ENCODE measurements at places on chromosomes 5 and 9.

DNA sequence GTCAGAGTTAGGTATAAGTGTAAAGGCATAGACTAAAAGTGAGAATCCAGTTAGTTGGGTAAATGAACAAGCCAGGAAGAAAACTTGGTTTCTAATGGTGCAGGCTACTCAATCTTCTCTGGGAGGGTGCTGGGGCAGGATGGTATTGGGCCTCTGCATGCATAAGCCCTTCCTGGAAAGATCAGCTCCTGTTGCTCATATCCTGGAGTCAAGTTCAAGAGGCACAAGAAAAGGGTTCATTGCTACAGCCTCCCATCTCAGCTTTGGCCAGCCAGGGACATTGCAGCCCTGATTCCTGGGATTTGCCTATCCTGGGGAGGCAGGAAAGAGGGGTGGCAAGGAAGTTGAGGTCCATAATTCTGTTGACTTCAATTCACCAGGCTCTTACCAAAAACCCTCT, 40.7 kb upstream of the ATP6V1G1 start:
- DNase-seq = peak; percentile 11

GRCh38 chr9:71665247-71665646, 103.1 kb downstream of the CEMIP2 start:
- DNase-seq = peak; percentile 23

DNA sequence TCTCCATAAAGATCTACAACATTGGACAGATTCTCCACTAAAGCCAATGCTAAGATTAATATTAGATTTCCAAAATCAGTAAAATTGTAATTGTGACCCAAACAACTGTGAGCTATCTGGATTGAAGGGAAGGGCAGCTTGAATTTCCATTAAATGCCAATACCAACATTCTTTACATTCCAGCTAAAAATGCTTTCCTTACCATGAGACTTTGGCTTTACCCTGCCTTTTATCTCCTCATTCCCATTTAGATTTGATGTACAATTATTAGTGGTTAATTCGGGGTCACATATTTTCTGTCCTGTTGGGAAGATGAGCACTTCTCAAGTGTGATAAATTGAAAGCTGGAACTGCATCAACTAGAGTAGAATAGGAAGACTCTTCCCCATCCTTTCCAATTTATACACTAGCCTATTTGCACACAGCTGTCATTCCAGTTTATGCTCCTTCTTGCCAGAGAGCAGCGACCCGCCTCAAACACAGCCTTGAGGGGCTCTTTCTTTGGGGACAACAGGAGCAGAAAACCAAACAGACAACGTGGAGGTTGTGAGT, 33.1 kb upstream of the MYOT start:
- DNase-seq = no peak

GRCh38 chr5:73135429-73136054, 15.2 kb downstream of the TMEM171 start:
- peak; percentile 48 for DNase-seq

DNA sequence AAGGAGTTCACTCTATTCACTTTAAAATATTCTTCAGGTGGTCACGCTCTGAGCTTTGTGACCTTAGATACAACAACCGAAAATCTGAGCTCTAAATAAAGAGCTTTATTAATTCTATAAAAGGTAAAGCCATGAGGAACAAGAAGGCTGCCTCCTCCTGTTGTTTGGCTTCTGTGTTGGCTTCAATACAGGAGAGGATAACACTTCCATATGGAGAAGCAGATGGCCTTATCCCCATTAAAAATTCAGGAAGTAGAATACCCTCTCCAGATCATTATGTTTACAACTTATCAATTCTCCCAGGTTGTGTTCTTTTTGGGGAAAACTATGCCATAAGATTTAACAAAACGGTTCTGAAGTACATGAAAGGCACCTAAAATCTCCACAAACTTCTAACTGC, 128.4 kb downstream of the TTC39B start:
- DNase-seq = no peak

- no peak for DNase-seq
Observed at GRCh38 chr5:10685115-10685521, 75.9 kb downstream of the DAP start.

GRCh38 chr9:77949751-77950436, 81.7 kb downstream of the GNAQ start:
- no peak for DNase-seq

DNA sequence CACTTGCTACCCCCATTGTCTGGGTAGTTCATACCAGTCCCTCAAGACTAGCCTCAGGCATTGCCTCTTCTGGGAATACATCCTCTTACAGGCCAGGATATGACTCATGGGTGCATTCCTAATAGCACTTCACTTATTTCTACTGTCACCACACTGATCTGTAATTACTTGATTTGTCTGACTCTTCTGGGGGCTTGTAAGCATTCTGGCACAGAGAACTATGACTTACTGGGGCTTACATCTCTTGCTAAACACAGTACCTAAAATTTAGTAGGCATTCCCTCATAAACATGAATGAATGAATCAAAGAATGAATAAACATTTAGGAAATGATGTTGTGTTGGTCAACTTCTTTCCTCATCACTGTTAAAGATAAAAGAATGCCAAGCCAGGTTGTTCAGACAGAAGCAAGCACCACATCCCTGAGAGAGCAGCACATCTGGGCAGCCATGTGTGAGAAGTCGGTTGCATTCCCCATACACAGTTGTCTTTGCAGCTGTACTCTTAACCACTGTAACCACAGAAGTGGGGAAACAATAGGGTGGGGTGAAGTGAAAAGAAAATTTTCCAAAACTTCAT, 27.6 kb downstream of the IL7R start:
- DNase-seq = peak; percentile 59

DNA sequence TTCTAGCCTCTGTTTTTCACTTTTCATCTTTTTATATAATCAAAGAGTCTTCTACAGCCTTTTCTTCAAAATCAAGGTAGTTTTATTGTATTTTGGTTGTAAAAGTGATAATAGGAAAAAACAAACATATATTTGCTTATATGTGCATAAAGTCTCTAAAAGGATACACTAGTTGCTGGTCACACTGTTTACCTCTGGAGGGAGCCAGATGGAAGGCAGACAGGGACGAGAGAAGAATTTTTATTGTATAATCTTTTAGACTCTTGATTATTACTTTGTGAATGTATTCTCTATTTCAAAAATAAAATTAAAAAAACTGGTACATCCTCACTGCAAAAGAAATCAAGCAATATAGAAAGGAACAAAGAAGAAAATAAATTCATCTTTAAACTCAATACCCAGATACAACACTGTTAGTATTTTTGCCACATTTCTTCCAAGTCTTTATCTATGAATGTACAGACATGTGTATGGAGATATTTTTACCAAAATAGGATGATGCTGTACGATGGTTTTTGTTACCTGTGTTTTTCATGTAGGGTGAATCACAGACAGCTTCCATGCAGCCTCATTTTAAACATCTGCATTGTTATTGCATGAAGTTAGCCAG, 6.1 kb upstream of the RNF183 start:
- DNase-seq = peak; percentile 65

DNA sequence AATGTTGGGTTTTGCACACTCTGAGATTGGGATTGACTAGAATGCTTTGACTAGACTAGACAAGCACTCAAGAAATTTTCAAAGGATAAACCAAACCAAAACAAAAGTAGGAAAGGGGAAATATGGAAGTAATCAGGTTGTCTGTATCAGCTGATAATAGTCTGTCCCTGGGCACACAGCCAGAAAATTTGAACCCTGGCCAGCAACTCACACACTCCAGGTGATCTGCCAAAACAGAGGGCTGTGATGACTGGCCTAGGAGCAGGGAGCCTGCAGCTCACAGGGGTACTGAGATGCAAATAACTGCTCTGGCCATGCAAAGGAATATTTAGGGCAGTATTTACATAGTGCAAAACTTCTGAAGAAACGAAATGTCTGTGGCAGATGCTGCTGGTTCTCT, 112.3 kb upstream of the SMIM23 start:
- DNase-seq = no peak
